Epithelial cell of proximal tubule (primary cell): ENCODE measurements at places on chromosomes 16 and 17.

DNA sequence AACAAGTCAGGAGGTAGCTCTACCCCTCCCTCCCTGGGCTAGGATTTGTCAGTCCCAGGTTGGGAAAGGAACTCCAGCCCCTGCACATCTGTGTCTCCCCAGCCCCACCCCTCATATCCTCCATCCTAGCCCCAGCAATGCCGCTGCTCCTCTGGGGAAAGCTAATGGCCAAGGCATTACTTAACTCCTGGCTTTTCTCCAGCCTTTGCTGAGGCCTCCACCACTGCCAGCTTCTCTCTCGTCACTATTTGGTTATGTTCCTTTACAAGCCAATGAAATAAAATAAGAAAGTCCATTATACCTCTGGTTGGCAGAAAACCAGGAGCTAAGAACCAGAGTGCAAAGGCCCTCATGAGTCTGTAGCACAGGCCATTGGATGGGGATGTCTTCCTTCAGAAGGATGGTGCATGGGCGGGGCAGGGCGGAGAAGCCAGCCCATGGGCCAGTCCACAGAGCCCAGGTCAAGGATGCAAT lies 171.0 kb downstream of the CCDC182 start:
- no peak for DNase-seq

DNA sequence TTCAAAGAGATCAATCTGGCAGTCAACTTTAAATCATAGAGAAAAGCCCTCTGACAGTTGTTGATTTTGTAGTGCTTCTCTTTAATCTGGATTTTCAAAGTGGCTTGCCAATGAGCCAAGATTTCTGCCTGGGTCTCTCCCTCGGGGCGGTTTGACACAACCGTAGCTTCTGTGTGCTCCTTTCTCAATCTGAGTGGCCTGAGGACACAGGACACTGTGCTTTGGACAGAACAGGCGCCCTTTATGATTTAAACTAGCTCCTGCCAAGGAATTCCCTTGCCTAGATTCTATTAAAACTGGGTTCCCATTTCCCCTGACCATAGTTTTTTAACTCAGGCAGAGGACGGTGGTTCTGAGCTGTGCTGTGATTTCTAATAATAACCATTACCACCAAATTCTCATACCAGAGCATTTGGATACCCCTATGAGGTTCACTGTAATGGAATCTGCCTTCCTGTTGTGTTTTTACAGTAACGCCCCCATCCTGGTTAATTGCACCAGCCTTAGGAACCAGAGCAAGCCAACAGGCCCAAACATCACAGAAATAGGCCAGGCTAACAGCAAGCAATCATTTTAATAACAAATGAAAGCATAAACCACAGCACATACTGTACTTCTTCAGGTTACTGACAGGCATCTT lies 4.0 kb downstream of the ZFHX3 start:
- no peak for DNase-seq

DNA sequence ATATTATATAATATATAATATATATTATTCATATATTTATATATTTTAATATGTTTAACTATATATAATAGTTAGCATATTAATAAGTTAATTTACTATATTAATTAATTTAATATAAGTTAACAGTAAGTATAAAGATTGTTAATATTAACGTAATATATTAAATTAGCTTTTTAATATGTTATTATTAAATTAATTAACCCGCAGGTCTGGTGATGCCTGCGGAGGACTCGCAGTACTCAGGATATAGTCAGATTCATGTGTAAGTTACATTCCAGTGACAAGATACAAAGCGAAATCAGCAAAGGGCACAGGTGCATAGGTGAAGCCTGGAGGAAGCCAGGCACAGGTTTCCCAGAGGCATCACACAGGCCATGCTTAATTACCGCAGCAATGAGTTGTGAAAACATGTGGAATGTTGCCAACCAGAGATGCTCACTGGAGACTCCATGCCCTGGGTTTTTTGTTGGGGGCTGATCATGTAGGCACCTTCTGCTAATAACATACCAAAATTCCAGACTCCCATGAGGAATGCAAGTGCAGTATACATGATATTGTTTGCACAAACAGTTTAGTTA lies 130.4 kb upstream of the MPHOSPH6 start:
- no peak for DNase-seq

DNA sequence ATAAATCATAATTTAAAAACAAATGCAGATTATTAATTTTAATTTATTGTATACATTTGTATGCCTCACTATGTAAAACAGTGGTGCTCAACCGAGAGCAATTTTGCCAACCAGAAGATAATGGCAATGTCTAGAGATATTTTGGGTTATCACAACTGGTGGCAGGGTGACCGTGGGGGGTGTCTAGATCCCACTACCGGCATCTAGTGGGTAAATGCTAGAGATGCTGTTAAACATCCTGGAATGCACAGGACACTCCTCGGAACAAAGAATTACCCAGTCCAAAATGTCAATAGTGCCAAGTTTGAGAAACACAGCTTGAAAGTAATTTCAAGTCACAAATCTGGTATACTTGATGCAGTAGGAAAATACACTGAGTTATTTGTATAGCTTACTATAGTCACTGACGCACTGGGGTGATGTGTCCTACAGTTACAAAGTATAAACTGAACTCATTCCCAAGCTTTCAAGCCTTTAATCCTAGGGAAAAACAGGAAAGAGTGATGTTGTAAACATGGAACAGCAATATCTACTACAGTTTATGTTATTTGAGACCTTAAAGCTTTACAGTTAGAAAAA lies 133.5 kb downstream of the BRIP1 start:
- no peak for DNase-seq

DNA sequence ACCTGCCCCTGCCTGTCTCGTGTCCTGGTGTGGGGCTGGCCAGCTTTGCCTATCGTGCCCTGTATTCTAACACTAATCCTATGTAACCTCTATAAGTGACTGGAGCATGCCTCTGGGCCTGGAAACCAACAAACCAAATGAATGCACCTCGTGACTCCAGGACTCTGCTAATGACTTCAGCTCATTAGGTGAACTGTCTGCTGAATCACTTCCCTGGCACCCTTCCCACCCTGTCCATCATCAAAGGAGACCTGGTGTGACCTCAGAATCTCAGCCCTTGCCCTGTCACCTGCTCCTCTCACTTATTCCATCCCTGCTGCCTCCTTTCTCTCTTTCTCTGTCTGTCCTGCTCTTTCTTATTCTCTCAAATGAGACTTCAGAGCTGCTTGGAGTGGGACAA lies 322.4 kb downstream of the CBLN1 start:
- DNase-seq: peak; percentile 19

DNA sequence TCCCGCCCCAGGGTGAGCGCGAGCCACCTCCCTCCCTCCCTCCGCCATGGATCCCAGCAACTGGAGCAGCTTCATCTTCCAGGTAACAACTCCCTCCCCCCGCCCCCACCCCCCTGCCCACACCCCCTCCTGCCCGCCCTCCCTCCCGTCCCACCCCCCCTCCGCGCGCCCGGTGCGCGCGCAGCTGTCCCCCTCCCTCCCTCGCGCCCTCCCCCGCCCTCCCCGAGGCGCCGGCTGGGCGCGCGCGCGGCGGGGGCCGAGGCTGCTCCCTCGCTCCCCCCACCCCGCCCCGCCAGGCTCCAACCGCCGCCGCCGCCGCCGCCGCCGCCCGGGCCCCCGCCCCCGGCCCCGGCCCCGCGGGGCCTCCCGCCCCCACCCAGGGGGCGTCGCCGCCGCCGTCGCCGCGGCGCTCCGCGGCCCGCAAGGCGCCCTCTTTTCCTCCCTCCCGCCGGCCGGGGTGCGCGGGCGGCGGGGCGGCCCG lies at the start of gene MAZ:
TSS of gene MAZ (plus strand) at position 431 of the 481 bp plus-strand sequence. CDS start 173 bp downstream, outside the sequence.
- no peak for DNase-seq
